ENCODE measurements at places on chromosomes 12 and 14.

- peak; percentile 75 for DNase-seq
Observed at GRCh38 chr14:51979088-51979709, 10.1 kb upstream of the RTRAF start.

GRCh38 chr12:112546339-112546738 lies 127.6 kb downstream of the PTPN11 start:
- DNase-seq = no peak

DNA sequence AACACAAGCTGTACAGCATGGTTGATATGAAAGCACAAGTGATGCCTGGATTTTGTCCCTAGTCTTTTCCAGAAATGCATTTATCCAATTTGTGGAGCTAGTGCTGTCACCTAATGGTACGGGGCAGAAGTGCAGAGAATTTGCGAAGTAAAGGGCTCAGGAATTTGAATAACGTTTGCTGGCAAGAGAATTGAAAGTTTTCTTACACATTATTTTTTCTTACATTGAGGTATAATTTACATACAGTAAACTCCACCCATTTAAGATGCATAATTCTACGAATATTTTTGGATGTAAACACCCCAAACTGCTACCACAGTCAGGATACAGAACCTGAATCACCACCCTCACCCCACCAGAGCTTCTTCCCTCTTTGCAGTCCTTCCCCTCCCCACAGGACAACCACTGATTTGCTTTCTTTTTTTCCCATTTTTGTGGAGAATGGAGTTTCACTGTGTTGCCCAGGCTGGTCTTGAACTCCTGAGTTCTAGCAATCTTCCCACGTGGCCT lies 3.5 kb downstream of the AICDA start:
- no peak for DNase-seq

GRCh38 chr12:27747111-27747820 lies 32.8 kb upstream of the KLHL42 start:
- DNase-seq = no peak

DNA sequence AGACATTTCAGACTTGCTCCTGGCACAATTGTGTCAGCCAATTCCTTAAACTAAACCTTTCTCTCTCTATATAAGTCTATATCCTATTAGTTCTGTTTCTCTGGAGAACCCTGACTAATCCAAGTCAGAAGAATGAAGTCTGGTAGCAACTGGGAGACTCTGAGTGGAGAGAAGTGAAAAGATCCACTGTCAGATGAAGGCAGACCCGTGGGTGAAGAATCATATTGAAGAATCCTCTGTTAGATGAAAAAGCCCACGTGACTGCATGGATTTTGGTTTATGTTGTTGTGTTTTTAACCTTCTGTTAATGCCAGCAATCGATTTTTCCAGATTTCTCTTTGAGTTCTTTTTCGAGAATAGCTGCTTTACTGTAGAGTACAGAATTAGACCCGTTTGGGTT lies 29.5 kb upstream of the APOLD1 start:
- DNase-seq = no peak

DNA sequence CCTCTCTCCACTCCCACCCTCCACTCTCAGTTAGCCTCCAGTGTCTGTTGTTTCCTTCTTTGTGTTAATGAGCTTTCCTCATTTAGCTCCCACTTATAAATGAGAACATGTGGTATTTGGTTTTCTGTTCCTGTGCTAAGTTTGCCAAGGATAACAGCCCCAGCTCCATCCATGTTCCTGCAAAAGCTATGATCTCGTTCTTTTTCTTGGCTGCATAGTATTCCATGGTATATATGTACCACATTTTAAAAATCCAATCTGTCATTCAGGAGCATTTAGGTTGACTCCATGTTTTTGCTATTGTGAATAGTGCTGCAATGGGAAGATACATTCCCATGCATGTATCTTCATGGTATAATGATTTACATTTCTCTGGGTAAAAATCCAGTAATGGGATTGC lies 2.8 kb upstream of the WASHC4 start:
- no peak for DNase-seq

DNA sequence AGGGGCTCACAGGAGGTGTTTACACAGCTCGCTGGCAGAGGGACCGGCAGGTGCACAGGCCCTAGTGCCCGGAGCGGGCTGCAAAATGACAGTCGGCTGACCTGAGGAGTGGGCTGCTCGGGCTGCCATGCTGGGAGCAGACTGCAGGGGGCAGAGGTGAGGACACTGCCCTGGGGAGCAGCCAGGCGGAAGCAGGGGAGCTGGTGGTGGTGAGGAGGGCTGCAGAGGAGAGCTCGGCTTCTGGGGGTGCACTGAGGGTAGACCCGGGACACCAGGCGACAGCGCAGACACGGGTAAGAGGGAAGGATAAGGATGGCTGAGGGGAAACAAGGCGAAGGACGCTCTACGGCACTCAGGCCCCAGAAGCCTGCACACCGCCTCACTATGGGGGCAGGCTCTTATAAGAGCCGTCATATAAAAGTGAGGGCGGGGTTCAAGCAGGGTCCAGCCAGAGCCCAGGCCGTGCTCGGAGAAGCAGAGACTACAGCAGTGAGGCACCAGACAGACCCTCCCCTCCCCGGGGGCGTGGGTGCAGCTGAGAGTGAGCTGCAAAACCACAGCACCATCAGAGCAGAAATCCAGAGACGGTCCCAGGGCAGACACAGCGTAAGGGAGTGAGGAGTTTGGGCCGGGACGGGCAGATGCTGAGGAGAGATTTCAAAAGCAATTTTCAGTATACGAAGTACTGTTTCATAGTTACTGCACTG lies 62.5 kb downstream of the CCDC88C start:
- DNase-seq = no peak

DNA sequence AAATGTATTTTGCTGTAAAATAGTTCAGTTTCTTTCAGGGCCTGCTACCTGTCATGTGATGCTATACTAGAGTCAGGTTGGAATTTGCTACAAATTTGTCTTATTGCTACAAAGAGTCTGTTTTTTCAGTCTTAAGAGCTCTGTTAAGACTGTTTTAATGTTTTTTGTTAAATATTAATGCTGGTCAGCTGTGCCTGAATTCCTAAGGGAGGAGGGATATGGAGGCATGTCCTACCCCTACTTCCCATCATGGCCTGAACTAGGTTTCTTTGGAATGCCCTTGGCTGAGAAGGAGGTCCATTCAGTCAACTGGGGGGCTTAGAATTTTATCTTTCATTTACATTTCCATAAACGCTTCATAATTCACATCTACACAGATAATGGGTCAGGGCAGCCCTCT lies 30.0 kb downstream of the IQSEC3 start:
- DNase-seq = no peak

DNA sequence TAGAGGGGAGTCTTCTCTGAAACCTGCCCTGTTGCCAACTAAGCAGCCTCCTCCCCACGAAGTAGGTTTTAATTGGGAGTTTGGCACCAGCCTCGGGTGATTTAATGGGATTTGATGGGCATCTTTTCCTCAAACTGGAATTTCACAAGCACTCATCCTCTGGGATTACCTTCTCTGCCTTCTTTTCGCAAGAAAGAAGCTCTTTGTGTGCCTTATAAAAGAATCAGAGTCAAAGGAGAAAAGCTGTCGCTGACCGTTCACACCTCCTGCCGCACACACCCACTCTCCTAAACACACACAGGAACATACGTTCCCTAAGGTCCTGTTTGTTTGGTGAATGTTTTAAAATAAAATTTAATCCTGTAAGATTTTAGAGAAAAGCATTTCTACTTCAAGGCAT lies 84.0 kb downstream of the PRMT8 start:
- DNase-seq = no peak

DNA sequence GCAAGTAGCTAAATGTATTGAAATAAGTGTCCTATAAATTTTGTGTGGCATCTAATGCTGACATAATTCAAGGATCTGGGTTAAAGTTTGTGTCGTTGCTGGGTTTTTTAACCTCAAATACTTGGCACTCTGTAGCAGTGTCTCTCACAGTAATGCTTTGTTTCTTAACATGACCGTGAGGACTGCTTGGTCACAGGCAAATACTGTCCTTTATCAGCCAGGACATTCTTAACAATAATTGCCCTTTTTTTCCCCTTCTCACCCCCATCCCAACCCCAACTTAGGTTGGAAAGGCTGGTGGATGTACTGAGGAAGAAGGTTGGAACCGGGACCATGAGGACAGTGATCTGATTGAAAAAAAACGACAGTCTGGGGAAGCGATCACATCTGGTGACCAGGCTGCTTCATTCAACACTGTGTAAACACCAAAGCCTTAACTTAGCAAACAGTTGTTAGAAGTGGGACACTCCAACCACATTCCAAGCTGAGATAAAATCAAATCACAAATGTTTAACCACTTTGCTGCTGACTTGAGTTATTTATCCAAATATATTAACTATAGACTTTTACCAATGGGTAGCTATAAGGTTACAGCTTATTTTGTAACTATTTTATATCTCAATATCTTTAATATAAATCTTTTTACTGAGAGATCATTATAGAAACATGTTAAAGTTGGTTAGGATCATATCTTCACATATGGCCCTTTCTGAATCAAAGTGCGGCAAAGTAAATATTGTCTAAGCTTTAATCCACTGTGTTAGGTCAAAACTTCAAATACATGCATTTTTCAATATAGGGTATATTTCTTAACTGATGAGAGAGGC lies 48.2 kb downstream of the FOXA1 start:
- DNase-seq = no peak

- DNase-seq = no peak
Observed at GRCh38 chr14:49989966-49990365, 97.1 kb downstream of the ARF6 start.

DNA sequence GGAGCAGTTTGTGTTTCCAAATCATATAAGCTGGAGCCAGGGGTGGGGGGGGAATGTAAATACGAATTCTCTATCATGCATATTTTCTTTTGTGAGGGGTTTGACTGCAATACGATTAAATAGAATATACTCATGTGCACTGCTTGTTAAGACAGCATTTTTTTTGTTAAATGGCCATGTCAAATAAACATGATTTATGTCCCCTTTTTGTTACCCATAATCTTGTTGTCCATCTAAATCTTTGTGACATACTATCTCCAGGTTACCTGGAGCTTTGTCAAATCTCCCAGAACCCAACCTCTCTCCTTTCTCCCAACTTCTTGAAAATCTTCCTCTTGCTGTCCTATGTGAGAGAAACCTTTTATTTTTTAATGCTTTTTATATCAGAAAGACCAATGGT lies 233.1 kb downstream of the SLC25A21 start:
- no peak for DNase-seq

GRCh38 chr14:75769047-75769685 lies 108.1 kb downstream of the TTLL5 start:
- DNase-seq = no peak

DNA sequence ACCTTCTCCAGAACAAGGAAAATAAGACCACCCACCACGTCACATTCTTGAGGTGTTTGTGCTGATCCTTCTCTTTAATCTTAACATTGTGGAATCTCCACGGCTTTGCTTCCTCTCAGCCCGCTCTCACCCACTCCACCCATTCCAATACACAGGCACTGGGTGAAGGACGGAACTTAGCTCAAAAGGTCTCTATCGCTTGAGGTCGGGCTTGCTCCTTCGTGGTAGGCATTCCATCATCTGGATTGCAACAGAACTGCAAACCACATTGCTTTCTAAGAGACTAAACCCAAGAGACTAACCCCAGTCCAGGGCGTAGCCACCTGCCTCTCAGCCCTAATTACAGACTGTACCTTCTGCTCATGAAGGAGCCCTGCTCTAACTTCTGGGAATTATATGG lies 24.0 kb upstream of the MDM2 start:
- no peak for DNase-seq
